ENCODE measurements at places on chromosomes 7 and 10. TPM values are rescaled to one million over a fixed set of nuclear protein-coding genes. Genes with fewer than 3 reads are reported as not detected.

- DNase-seq, result no peak
These were observed 373.3 kb upstream of the IGFBP3 start for GRCh38 chr7:46294381-46294780.

- DNase-seq, result no peak
These were observed 261.6 kb downstream of the TWIST1 start for GRCh38 chr7:18855796-18856195.

PLEKHS1 gene
- not detected for total RNA-seq

FAM237B gene
- total RNA-seq, result not detected

DNA sequence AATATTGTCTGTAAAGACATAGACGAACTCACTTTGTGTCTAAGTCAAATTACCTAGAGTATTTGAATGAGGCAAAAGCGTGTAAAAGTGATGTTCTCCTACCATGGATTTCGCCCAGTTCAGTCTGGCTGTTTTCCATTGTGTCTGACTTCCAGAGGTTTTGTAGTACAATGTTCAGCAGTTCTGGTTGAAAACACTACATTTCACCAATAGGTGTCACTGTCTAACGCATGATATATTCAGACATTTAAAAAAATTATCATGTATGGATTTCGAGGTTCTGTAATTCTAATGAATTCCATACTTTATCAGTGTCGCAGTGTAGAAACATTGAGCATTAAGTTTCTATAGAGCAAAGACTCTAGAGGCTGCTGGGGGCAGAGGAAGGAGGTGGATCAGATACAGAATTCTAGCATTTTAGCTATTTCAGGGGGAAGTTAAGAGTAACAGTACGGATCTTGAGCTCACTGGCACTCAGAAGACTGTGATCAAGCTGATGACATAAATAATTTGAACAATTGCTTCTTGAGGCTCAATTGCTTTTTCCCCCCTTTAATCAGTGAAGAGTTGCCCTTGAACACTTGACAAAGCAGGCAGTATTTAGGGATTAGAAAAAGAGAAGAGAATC is 196.9 kb upstream of the RHOBTB1 start:
- DNase-seq, result peak; percentile 80

DNA sequence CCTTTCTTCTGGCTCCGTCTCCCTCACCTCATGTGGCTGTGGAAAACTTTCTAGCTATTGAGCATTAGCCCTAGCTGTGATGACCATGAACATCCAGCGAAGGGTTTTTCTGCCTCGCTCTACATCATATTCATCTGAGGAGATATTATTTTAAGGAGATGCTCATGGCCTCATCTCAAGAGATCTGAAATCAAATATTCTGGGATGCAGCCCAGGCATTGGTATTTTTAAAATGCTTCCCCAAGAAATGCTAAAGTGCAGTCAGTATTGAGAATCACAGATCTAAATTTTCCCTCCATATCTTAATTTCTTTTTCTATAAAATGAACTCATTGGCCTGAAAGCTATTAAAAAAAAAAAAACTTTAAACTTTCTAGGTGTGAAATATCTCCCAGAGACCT is 238.2 kb upstream of the CELF2 start:
- no peak for DNase-seq

DNA sequence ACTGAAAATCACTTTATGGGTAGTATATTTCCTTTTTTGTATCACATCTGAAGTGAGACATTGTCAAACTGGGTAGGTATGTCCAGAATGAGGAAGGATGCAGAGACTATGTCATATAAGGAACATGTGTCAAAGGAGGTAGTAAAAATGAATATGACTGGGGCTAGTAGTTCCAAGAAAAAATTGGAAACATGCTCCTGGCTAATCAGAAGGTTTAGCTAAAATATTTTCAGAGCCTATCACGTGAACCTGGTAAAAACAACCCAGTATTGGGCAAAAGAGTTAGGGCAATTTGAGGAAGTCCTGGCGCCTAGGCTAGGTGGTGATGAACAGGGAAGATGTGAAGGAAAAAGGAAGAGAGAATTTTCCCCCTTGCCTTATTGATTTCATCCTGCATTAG is 26.4 kb downstream of the ENTPD1 start:
- no peak for DNase-seq

DNA sequence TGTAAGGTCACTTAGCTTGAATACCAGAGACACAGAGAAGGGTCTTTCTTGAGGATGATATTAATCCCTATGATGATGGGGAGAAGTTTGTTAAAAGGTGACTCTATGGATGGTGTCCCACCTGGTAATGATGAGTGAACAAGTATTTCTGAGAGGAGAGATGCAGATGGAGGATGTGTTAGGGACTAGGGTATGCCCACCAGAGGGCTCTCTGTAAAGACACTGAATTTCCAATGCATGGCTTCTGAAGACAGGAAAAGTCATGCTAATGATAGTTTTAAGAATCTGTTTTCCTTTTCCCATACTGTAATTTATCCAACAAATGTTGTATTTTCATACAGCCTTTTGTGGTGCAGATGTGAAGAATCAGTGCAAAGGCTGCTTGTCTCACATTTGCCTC is 1250.9 kb upstream of the CELF2 start:
- peak; percentile 27 for DNase-seq

DNA sequence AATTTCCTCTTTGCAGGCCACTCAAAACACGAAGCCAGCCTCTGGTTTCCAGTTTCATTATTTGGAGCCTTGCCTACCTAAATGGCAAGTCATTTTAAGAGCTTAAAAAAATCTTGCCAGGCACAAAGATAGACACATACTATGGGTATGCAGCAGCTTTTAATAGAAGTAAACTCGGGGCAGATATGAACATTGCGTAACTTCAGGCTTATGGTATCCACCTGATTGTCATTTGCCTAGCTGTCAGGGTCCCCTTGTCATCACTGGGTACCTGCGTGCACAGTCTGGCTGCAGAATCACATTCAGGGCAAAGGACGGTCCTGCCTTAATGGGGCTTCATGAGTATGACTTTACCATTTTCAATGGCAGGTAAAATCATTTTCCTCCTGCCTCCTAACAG is 466.1 kb upstream of the NRP1 start:
- no peak for DNase-seq

- DNase-seq, result no peak
These were observed 12.7 kb upstream of the NRP1 start for GRCh38 chr10:33347211-33347610.

OGDHL gene
- 0.08 TPM for total RNA-seq

C10orf62 gene
- not detected for total RNA-seq

DNA sequence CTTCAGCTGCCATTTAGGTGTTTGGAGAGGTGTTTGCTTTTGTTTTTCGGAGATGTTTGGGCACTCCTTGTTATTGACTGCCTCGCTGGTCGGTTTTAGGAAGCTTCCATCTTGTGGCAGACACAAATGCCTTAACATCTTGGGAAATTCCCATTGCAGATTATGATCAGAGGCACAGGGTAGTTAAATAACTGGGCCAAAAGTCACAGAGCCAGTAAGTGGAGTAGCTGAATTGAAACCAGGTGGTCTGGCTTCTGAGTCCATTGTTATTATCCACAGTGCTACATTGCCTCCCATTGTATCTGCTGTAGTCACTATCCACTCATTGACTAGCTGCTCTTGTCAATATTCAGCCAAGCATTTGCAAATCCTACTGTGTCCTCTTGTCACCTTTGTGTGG is 138.2 kb upstream of the PLPP4 start:
- DNase-seq, result no peak

DNA sequence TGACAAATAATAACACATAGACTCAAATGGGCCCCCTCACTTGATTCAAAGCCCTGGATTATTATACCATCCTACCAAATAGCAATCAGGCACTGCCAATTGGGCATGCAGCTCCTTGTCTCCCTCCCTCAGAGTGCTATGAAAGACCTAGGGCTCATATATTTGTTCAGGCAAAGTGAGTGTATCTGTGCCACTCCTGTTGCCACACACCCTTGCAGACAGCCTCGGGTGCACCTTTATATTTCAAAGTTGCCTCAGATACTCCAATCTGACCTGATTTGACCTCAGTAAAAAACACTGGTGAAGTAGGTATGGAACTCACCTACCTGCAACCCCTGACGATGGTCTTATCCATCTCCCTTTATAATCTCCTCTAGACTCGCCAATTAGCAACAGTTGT is 3.0 kb upstream of the NAMPT start:
- no peak for DNase-seq

DNA sequence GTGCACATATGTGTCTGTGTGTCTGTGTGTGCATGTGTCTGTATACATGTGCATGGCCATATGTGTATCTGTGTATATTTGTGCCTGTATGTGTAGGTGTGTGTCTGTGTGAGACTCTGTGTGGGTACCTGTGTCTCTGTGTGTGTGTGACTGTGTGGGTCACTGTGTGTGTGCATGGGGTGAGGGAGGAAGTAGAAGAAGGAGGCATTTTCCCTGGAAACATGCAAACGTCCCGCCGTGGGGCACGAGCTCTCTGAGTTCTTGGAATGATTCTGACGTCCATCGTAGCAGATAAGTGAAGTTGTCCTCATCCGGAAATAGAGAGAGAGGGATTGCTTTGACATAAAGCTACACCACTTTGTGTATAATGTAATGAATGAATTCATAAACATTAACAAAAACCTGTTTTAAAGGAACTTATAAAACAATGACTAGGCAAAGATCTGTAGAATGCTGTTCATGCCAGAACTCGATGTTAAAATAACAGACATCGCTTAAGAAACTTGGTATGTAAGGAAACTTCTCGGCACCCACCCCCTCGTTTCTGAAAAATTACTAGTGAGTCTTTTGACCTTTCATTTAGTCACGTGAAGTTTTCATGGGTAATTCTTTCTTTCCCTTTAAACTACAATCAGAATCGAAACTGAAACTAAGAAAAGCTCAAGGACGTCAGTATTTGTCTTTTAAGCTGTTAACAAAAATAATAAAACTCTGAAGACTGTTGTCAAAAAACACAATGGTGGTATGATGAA is 43.6 kb upstream of the KLF6 start:
- peak; percentile 33 for DNase-seq

GRCh38 chr7:34277016-34277802 is 371.9 kb downstream of the BMPER start:
- no peak for DNase-seq

DNA sequence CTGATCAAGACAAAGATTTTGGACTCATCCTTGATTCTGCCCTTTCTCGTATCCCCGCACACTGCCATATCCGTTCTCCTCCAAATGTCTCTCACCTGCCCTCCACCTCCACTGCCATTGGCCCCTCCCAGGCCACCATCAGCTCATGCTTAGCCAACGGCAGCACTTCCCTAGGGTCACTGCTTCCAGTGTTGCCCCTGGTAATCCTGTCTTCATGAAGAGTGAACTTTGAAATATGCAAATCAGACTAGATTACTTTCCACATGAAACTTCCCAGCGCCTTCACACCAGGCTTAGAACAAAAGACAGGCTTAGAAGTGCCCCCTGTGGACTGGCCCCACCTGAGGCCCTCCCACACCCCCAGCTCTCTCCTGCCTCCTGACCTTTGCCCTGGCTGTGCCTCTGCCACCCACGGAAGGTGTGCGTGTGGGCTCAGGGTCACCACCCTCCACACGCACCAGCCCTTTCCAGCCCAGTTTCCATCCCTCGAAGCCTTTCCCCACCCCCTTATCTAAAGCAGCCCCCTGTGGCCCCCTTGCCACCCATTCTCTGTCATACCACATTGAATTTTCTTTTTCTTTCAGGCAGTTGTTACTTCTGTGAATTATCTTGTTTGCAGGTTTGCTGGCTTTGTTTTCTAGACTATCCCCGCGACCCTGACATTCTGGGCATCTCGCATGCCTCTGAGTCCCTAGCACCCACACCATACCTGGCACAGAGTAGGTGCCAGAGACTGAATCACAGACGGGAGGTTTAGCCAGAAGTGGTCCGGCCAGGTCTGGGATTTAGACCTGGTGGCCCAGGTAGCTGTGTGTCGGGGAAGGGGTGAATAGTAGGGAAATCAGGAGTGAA is 26.8 kb upstream of the C10orf53 start:
- no peak for DNase-seq

DNA sequence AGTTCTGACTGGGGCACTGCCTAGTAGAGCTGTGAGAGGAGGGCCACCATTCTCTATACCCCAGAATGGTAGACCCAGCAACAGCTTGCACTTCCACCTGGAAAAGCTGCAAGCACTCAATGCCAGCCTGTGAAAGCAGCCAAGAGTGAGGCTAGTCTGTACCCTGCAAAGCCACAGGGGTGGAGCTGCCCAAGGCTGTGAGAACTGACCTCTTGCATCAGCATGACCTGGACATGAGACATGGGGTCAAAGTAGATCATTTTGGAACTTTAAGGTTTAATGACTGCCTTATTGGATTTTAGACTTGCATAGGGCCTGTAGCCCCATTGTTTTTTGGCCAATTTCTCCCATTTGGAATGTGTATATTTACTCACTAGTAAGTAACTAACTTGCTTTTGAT is 206.3 kb downstream of the TPK1 start:
- no peak for DNase-seq

DNA sequence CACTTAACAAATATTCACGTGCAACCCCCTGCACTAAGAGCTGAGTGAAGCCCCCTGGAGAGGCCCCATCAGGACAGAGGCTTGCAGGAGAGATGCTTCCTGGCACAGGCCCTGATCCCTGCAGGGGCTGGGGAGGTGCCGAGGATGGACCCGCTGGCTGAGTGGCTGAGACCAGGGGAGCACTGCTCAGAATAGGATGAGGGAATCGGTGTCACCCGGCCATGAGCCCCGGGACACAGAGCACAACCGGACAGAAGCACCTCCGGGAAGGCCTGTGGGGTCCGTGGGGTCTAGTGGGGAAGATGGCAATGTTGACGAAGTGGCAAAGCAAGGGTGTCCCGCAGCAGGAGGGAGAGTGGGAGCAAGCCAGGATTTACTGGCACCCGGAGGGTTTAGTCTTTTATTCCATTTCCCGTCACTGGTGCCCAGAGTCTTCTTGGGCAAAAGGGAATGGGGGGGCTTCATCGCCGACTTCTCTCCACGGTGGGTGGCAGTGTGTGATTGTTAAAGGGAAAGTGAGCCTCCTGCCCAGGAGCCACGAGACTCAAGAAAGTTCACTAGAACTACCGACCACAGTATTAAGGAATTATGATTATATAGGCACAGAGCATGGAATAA is 140.7 kb downstream of the ADARB2 start:
- no peak for DNase-seq

DNA sequence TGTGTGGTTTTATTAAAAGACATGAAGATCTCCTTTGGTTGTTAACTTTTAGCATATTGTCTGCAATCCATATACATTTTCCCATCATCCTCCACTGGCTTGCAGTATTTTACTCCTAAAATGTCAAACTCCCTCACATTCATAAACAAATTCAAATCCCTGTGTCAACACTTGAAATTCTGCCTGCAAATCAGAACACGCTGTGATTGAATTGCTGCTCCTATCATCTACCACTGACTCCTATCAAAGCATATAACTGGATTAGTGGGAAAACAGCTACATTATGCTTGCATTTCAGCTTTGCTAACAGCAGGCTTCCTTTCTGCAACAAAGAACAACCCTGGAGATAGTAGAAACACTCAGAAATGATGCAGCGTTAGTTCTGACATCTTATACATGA is 281.8 kb upstream of the HGF start:
- no peak for DNase-seq

DNA sequence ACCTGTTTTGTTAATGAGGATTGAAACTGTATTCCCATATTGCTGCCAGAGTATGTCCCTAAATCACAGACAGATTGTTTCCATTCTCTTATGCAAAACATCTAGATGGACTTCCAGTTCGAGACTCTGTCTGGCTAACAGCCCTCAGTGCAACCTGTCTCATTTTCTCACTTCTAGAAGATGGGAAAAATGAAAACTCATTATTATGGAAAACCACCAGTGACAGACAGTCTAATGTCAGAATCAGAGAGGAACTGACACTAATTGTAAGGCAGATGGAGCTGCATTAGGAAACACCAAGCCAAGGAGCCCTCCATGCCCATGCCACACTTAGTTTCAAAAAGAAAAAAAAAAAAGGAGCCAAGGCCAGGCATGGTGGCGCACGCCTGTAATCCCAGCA is 61.6 kb downstream of the NPSR1 start:
- no peak for DNase-seq
